ENCODE measurements at places on chromosomes 5 and 9.

GRCh38 chr5:76674330-76675066, 41.4 kb upstream of the F2R start:
- no peak for DNase-seq

- DNase-seq = no peak
Measured at GRCh38 chr5:73917433-73917832, 291.4 kb downstream of the ARHGEF28 start.

- DNase-seq = no peak
Measured at GRCh38 chr5:52007230-52007858, 624.1 kb downstream of the ISL1 start.

- DNase-seq = no peak
Measured at GRCh38 chr9:73116031-73116430, 35.6 kb upstream of the ANXA1 start.

- DNase-seq = no peak
Measured at GRCh38 chr5:170265522-170265921, 32.1 kb downstream of the LCP2 start.

DNA sequence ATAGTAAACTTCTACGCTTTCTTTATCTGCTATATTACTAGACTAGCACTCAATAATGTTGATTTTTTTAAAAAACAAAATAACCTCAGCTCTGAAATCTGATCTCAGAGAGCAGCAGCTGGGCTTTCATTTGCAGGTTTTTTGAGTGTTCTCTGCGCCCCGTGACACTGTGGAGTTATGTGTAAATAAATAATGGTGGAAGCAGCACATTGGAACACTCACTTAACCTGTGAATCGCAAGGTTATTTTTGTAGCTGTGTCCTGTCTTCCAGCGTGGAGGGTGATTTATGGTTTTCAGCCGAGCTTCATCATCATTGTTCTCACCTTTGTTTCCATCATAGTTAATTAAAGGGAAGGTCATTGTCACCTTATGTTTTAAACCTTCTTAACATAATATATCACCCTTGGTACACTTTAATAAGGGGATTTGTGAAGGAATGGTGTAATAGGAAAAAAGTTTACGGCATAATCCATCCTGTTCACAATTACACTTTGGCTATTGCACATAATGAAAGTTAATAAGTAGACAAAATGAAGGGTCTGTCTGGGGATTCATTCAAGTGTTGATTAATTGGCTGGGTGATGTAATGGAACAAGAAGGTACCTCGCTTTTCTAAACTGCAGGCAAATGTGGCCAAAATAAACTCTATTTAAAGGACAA, 493.3 kb upstream of the ADAMTS16 start:
- no peak for DNase-seq

GRCh38 chr9:84072621-84073180, 92.1 kb downstream of the RMI1 start:
- no peak for DNase-seq

DNA sequence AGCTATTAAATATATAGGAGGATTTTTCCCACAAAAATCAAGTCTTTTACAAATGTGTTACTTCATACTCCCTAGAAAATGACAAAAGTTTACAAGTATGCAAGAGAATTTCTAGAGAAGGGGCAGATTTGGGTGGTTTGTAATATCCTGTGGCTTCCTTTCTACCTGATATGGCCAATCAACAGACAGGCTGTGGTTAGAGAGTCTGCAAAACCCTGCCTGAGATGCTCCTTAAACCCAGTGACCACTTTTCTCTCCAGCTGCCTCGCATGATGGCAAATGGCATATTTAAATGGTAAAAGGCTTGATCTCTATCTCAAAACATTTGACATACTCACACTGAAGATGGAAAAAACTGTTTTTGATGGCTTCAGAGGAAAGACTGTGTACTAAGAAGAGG, 550.1 kb upstream of the ZNF462 start:
- no peak for DNase-seq

DNA sequence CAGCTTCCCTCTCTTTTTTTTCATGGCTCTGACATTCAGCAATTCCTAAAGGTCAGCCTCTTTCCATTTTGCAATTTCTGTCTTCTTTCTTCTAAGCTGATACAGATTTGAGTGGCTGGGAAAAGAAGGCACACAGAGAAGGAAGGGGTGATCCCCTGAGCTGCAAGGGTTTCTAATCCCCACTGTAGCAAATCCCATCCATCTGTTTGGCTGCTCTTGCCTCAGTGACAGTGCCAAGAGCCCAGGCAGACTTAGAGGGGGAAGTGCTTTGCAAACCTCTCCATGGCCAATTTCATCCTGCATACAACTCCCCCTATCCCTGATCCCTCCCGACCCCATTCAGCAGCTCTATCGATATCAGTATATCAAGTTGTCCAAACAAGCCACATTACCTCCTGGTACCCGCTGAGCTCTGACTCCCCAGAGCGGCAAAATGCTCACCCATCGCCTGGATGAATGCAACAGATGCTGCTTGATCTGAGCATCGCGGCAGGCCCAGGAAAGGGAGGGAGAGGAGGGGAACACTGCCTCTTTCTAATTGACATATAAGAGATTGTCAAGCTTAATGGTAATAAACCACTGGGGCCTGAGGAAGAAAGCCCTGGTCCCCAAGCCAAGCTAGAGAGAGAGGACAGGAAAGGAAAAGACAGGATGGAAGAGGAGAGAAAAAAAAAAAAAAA, 268.9 kb downstream of the ASTN2 start:
- DNase-seq = no peak

DNA sequence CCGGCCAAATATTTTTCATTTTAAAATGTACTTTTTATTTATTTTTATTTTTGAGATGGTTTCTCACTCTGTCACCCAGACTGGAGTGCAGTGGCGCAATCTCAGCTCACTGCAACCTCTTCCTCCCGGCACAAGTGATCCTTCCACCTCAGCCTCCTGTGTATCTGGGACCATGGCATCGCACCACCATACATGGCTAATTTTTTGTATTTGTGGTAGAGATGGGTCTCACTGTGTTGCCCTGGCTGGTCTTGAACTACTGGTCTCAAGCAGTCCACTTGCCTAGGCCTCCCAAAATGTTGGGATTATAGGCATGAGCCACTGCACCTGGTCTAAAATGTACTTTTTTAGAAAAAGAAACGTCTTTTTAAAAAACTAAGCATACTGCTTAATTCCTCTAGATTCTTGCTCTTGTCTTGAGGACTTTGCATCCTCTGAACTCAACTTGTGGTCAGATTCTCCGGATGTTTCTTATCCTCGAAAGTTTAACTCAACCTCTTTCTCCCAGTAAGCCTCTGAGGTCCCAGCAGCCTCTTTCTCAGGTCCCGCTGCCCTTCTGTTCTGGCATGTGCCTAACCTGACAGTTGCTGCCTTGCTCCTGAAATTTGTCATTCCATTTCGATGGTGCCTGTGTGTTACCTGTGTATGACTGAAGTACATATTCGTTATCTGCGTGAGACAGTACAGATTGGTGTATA, 63.0 kb downstream of the TRIO start:
- DNase-seq = no peak

GRCh38 chr5:86749841-86750240, 132.1 kb downstream of the COX7C start:
- DNase-seq = no peak

- no peak for DNase-seq
Measured at GRCh38 chr9:127399736-127400269, 2.8 kb downstream of the SLC2A8 start.

DNA sequence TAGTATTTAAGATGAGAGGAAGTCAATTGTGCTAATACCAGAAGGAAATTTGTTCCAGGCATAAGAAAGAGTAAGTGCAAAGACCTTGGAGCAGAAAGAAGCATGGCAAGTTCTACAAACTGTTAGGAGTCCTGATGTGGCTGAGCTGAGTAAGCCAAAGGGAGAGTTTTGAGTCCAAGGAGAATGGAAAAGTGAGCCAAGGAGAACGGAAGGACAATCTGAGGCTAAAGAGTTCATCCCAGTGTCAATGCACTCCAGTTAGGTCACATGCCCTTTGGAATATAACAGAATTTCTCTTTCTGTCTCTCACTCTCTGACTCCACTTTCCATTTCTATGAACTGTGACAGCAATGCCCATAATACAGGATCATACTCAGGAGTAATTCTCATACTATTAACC, 224.7 kb downstream of the CAAP1 start:
- DNase-seq = no peak

GRCh38 chr5:154206311-154206710, 15.8 kb downstream of the GALNT10 start:
- no peak for DNase-seq

- no peak for DNase-seq
Measured at GRCh38 chr5:93355691-93356090, 225.3 kb downstream of the NR2F1-AS1 start.

DNA sequence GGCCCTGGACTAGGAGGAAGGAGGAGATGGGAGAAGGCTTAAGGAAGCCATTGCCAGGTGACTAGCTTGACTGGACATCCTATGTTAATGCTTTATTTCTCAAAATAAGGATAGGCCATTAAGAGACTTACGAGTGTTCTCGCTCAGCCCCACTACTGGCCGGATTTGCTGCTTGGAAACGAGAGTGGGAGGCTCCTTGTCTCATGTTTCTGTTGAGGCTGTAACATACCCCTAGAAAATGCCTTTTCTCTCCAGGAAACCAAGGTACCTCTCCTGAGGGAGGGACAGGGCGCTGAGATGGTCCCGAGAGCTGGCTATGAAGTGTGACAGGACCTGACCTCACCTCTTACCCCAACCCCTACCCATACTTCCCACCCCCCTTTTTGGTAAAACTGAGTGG, 60.0 kb downstream of the RALGPS1 start:
- no peak for DNase-seq

DNA sequence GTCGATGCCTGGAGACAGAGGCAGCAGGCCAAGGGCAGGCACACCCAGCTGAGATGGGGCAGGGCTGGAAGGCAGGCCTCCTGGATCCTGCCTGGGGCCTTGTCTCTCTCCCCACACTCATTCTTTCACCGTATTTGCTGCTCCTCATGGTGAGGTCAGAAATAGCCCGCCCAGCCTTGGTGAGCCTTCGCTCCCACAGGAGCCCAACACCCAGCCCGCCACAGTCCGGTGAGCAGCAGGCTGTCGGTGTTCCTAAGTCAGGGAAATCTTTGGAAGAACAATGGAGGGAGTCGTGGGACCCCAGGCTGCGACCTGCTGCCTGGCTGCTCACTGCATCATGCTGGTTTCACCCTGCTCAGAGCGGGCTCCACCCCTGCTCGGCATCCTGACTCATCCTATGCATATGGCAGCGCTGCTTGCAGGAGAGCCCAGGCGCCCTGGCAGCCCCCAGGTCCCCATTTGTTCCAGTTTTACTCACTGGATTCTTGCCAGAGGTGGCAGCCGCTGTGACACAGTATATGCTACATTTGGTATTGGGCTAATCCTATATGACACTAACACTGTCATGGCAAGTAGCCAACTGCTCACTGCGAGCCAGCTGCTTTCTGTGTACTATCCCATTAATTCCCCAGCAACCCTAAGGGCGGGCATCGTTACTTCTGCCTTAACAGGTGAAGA, 53.2 kb upstream of the NCS1 start:
- no peak for DNase-seq

GRCh38 chr5:143308731-143309130, 94.8 kb downstream of the NR3C1 start:
- no peak for DNase-seq

GRCh38 chr9:75891277-75891741, 836 bp downstream of the PCSK5 start:
- no peak for DNase-seq

GRCh38 chr9:33686942-33687341, 108.4 kb upstream of the PRSS3 start:
- no peak for DNase-seq

DNA sequence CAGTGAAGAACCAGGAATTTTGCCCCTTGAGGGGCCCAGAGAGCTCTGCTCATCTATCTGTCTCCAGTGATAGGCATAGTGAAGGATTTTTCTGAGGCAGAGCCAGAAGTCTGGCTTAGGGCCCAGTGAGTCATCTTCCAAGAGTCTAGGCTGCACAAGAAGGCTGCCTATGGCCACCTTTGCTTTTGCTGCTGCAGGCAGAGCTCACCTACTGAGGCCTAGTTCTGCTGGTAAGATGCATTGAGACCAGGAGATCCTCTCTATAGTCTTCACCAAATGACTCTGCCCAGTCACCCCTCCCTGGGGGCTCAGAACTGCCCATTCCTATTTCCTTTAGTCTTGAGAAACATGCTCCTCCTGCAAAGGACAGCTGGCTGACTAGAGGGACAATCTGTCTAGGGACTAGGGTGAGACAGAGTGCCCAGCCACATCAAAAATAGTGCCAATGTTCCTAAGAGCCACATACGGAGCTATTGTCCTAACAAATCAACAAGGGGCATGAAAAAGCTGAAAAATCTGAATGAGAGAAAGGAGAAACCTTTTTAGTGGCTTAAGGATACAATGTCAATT, 40.3 kb upstream of the CDKN2AIPNL start:
- no peak for DNase-seq

DNA sequence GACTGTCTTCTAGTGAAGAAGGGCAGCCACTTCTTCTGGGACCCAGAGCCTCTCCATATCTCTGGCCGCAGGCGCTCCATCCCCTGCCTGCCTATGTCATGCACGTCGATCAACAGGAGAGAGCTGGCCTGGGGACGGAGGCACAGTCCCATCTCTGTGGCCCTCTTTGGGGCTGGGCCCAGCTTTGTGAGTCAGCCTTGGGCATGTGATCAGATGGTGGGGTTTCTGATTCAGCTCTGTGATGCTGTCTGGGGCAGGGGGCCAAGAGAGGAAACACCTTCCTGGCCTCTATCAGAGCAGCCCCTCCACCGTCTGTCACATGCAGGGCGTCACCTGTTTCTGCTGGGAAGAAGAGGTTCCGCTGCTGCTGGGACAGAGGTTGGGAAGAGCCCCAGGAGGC, 72.6 kb downstream of the MVB12B start:
- DNase-seq = no peak

DNA sequence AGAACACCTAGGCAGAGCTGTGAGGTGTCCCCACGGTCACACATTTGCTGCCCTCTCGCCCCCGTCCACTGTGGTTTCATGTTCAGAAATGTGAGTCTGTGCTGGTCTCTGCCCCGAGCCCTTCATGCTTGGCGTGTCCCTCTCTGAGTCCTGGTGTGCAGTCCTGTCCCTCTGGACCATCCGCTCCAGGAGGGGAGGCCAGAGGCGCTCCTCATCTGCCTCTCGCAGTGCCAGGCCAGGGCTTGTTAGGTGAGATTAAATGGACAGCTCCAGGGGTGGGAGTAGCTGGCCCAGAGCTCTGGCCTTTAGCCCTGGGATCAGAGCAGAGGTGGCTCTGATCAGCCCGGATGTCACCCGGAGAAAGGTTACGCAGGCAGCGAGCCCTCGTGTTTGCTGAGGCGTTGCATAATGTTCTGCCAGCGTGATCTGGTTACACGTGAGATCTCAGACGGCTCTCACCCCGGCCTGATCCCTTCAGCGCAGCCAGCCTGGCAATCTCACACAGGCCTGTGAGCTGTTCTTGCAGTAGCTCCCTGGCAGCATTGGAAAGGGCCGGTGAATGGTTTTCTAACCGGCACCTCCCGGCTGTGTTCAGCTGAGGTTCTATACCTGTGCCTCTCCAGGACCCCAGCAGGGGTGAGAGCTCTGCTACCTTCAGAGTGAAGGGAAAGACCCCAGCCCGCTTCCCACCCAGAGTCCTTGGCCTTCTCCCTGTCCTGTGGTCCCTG, 24.5 kb downstream of the PTGES2 start:
- no peak for DNase-seq
